ENCODE measurements at places on chromosomes 1 and 21. TPM values are rescaled to one million over a fixed set of nuclear protein-coding genes. Genes with fewer than 3 reads are reported as not detected.

GRCh38 chr1:31607360-31607759 lies 10.1 kb upstream of the HCRTR1 start:
- no peak for DNase-seq

The CYP4A11 gene
- 0.38 TPM for total RNA-seq

The USH2A gene
- not detected for total RNA-seq

- DNase-seq: no peak
Observed at GRCh38 chr1:116375887-116376728, 3.1 kb downstream of the ATP1A1 start.

- DNase-seq: no peak
Observed at GRCh38 chr1:209154912-209155311, 428.6 kb upstream of the CAMK1G start.

DNA sequence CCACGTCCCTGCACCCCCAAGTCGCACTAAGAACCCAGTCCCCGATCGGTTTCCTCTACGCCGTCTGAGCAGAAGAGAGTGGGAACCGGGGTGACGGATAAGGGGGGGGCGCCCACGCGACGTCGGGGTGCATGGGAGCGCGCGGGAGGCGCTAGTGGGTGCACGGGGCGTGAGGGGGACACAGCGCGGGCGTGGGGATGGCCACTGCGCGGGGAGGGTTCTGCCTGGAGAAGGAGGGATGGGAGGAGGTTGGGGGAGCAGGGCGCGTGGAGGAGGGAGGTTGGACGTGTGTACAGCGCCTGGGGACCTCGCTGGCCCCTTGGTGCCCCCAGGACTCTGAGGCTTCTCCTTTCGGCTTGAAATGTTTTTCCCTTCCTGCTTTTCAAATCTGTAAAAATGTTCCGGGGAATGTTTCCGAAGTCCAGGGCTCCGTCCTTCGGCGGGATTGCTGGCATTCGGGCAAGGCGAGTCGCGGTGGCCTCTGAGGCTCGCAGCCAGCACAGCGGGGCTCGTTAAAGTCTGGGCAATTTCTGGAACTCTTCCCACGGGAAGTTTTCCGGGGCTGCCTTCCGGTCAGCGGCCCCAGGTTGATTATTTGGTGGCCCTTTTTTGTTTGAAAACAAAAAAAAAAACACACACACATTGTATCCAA lies 13.1 kb downstream of the RNF220 start:
- DNase-seq: no peak

DNA sequence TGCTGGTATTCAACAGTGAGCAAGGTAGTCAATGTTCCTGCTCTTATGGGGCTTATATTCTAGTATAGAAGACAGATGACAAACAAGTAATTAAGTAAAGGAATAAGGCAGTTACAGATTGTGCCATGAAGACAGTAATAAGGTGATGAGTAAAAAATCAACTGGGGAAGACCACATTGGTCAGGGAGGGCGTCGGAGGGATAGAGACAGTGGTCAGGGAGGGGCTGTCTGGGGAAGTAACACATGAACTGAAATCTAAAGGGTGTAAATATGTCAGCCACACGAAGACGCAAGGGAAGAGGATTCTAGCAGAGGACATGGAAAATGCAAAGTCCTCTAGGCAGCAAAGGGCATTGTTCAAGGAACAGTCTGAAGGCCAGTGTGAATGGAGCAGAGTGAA lies 10.1 kb downstream of the IL12RB2 start:
- DNase-seq: no peak

- no peak for DNase-seq
Observed at GRCh38 chr1:7859406-7859805, 6.5 kb upstream of the UTS2 start.

The TNFRSF8 gene
- 0.18 TPM for total RNA-seq

DNA sequence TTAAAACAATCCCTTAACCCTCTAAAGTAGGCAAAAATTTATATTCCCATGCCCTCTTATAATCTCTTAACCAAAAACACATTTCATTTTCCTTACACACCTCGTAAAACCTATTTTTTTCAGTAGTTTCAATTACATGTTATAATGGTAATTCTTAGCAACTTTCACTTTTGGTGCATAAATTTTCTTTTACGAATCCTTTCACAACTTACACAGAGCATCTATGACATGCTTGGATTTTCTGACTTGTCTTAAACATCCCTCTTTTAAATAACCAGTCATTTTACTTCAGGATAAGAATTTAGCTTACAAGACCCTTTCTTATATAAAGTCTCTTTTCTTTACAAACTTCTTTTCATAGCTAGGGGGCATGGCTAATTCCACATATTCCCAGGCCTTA lies 8.9 kb upstream of the MRPL55 start:
- no peak for DNase-seq

DNA sequence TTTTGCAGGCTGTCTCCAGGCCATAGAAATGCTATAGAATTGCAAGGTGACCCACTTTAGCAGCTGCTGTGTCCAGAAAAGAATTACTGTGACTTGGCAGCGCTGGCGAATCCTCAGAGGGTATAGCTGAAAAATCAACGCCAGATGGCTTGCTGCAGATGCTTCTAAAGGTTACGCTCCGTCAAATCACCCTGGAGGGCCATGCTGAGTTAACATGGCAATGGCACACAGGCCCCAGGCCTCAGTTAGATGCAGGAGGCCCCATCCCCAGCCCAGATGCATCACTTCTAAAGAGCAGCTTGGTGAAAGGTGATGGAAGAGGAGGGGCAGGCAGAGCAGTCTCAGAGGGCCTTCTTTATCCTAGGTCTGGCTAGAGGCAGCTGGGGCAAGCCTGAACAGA lies 18.0 kb downstream of the KIAA1614 start:
- DNase-seq: no peak

GRCh38 chr1:238360474-238360873 lies 469.8 kb upstream of the ZP4 start:
- DNase-seq: no peak

- no peak for DNase-seq
Observed at GRCh38 chr1:107454791-107455190, 314.0 kb downstream of the NTNG1 start.

The SLC1A7 gene
- not detected for total RNA-seq

DNA sequence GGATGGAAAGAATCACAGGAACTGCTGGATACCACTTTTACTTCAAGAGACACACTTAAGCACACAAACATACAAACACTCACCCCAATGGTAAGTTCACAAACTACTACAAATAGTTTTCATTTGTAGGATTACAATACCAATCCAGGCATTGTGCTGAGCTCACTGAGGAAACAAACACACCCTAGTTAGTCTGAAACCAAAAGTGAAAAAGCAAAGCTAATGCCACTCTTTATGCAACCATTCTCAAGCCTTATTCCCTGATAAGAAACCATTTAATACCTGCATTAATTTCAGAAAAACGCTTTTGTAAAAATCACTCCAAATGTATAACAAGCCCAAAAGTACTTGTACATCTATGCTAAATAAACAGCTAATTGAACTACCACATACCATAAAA lies 38.3 kb downstream of the RNF115 start:
- no peak for DNase-seq

DNA sequence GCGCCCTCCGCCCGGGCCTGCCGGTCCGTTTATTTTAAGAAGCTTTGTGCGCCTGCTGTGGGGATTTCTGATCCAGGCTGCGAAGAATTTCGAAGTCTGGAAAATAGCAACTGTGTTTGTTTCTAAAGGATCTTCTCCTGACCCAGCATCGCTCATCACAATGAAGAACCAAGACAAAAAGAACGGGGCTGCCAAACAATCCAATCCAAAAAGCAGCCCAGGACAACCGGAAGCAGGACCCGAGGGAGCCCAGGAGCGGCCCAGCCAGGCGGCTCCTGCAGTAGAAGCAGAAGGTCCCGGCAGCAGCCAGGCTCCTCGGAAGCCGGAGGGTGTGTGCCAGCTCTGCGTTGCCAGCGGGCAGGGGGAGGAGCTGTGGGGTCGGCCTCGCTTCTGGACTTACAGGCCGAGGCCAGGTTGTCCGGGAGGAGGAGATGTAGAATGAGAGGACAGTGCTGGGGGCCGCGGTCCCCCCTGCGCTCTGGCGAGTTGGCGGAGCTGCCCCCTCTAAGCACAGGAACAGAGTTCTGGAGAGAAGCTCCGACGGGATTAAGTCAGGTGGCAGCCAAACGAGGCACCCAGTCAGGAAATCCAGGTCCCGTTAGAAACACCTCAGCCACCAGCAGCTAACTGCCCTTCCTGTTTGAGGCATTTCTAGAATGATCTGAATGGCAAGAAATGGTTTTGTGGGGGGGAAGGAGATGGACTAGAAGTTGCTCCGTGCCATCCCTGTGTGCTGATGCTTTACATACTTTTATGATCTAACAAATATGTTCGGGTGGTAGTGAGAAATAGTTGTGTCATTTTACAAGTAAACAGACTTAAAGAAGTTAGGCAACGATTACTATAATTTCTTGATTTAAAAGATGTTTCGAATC lies 948 bp downstream of the TXLNA start:
- no peak for DNase-seq

The C1orf185 gene
- total RNA-seq: not detected

The PSEN2 gene
- 23.5 TPM for total RNA-seq

DNA sequence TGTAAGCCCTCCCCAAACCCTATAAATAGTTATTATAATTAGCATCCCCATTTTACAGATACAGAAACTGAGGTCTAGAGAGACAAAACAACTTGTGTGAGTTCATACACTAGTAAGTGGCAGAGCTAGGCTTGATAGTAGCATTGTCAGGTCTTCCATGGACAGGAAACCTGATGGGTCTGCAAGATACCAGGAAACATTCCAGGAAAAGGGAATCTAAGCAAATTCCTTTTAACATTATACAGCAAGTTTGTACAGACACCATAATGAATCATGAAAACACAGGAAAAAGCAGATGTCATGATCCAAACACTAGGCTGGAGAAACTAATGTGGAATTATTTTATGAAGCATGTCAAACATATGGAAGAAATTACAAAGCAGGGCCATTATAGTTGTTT lies 89.1 kb upstream of the KCNK2 start:
- no peak for DNase-seq

DNA sequence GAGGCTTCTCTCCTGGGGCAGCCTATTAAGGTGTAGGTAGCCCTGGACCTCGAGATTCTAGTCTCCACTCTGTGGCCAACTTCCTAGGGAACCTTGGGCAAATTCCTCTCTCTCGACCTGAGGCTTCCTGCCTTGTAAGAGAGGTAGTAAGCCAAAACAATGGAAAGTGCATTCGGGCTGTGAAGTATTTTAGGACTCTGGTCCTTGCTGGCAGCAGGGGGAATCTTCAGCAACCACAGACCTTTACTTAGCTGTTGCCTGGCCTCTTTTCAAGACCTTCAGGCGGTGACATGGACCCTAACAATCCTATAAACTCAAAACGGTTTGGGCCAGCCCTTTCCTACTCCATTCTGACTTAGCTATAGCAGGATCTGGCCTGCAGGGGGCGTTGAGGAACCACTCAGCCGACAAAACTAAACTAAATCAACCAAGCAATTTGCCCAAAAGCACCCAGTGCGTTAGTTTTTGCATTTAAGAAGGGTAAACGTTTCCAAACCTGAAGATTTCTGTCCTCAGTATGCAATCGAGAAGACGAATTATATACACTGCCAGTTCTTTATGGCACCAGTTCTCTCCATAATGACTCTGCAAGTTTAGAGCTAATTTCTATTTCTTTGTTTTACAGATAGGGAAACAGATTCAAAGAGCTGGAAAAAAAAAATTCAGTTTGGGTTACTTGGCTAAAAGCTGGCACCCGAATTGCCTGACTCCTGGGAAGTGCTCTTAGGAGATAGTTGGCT lies 10.9 kb upstream of the SESN2 start:
- DNase-seq: no peak

The MPZ gene
- total RNA-seq: 1.4 TPM

DNA sequence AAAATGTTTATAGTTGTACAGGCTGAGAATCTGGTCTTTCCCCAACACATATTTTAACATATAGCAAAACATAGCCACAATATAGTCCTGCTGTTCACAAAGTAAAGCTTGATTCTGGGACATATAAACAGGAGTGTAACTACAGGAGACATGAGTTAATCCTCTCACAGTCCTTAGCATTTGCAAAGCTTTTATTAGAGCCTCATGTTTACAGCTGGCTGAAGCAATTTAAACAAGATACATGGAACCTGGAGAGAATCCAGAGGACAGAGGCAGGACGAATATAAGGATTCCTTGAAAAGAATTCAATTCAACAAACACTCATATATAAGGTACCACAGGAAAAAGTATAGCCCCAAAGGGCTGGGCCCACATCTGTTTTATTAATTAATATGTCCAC lies 163.4 kb downstream of the ADGRL4 start:
- no peak for DNase-seq

DNA sequence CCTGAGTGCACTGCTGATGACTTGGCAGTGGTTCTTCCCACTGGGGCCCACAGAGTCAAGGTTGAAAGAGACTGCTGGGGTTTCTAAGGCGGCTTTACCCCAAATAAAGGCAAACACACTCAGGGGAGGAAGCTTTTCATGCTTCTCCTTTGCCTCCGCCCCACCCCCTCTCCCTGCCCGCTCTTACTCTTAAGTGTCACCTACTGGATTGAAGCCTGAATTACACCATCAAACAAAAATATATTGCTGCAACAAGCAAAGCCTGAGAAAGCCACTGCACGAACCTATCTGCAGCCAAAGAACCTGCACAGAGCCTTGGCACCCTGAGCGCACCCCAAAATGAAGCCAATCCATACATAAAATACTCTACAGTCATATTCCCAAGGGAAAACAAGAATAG lies 63.1 kb downstream of the PTGFR start:
- no peak for DNase-seq

DNA sequence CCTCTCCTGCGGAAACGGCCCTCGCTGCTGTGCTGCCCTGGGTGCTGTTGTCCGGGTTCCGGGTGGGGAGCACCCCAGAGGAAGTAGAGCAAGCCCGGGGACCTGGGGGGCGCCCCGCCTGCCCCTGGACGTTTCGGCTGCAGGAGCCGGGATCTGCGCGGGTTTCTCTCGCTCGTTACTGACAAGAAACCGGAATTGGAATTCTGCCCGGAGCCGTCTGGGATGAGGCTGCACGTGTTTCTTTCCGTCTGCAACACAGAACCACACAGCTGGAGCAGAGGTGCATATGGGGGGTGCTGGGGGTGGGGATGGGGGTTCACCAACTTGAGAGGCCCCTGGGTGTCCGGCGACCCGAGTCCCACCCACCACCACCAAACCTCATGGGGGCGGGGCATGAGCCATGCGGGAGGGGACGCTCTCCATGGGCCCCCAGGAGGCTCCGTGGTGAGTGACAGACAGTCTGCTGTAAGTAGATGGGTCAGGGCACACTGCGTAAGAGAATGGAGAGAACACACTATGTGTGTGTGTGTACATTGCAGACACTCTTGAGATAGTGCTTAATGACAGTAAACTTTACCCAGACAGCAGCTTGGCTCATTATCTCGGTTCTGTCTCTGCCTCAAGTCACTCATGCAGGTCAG lies 261.4 kb upstream of the C1orf174 start:
- DNase-seq: no peak

Measured in esophagus squamous epithelium (tissue), 5 donors.